ENCODE measurements at places on chromosomes 3 and 15.
A peak's percentile ranks its signal among the peaks of the same experiment; 100 is the strongest.

DNA sequence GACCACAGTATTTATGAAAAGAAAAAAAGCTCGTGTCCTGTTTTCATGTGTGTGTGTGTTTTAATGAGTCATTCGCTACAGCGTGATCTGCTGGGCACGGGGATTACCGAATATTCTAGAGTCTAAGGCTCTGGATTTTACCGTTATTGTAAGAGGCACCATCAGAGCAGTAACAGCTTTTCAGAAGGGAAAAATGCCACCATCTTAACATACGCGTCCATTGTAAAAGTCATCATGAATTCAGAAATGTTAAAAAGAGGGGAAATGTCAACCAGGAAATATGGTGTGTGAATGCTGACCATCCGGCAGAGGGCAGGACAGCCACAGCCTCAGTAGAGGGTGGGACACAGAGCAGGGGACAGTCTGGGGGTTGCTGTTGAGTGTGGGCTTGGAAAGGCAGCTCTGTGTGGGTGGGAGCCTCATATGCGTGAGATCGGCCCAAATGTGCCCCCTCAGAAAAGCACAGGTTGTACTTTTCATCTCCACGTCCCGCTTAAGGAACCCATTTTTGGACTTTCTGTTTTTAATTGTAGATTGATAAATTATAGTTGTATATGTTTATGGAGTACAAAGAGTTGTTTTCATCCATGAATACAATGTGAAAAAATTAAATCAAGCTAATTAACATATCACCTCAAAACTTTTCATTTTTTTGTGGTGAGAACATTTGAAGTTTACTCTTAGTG lies 69.6 kb downstream of the ASB7 start:
- peak; percentile 45 for DNase-seq

- DNase-seq: no peak
Observed at GRCh38 chr3:53665608-53666425, 171.4 kb downstream of the CACNA1D start.

- DNase-seq: no peak
Observed at GRCh38 chr15:73538563-73539211, 94.5 kb downstream of the NPTN start.

- no peak for DNase-seq
Observed at GRCh38 chr3:175392653-175393052, 533.5 kb downstream of the NAALADL2 start.

DNA sequence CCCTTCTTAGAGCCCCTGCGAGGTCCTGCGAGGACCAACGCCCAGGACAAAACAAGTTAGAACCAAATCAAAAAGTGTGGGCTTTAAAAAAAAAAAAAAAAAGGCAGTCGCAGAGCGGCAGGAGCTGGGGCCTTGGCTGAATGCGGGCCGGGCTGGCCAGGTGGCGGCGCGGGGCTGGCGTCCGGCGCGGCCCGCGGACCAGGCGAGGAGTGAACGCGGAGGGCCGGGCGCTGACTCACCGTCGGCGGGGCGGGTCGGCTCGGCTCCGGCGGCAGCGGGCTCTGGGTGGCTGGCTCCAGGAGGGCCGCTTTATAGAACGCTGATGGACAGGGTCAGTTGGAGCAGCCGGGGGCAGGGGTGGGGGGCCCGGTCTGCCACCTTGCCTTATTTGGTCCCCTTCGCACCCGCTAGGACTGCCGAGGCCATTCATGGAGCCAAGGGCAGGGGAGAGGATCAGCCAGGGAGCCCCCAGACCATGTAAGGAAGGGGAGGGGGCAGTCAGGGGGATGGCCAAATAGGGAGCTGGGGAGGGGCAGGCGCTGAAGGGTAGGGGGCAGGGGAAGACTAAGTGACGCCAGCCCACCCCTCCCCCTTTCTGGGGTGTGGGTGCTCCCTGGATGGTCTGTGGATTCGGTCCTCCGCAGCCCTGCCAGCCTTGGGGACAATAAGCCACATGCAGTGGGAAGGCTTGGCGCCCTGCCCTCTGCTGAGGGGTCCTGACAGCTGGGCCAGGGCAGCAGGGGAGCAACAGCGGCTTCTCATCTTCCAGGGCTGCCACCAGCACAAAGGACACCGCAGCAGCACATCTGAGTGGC lies at the start of gene ACTC1:
Gene ACTC1 (minus strand): TSS at position 283 of the 815 bp plus-strand sequence. CDS start 741 bp downstream, outside the sequence.
- DNase-seq: no peak

Measured in D341Med (cell line).